ENCODE measurements at places on chromosomes 2 and 18. TPM values are rescaled to one million over a fixed set of nuclear protein-coding genes. Genes with fewer than 3 reads are reported as not detected.

The LCT gene
- total RNA-seq, result 3.2 TPM

The CCDC148 gene
- total RNA-seq, result 1.6 TPM

The RAD51AP2 gene
- 0.24 TPM for total RNA-seq

GRCh38 chr18:34159691-34160185 lies 65.0 kb downstream of the NOL4 start:
- no peaks in the 10 kb centered on the region for H3K4me1 ChIP-seq
- H3K27me3 ChIP-seq, result peaks cover 45% of the 10 kb centered on the region
- no peaks in the 10 kb centered on the region for H3K36me3 ChIP-seq
- DNase-seq, result no peak

DNA sequence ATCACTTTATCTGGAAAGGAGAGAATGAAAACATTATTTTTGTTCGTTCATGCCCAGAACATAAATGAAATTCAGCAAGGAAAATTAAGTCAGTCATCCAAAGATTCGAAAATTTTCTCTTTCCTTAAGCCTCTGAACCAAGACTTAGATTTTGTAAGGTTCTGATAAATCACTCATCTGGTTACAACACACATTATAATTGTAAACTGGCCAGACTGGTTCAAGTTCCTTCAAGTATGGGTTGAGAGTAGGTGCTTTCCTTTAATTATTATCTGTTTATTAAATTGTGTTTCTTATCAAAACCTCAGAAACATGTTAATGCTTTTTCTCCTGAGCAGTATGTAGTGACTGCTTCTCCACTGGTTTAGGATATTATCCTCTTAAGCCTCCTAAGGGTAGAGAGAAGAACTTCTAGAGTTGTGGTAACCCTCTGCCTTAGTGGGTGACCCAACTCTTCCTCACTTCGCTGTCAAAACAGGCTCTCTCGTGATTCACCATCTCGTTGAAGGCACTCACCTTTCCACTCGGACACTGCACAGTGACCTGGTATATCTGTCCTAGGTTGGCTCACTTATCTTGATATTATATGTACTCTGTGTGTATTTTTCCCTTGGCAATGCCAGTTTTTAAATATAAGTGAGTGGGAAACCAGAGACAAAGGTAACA lies 325.9 kb downstream of the PAX3 start:
- H3K4me3 ChIP-seq, result no peak overlapping the region
- H3K27me3 ChIP-seq, result no peaks in the 10 kb centered on the region
- no peaks in the 10 kb centered on the region for H3K4me1 ChIP-seq
- H3K27ac ChIP-seq, result no peak overlapping the region
- H3K36me3 ChIP-seq, result no peaks in the 10 kb centered on the region
- DNase-seq, result no peak

- no peak overlapping the region for H3K4me3 ChIP-seq
- no peaks in the 10 kb centered on the region for H3K36me3 ChIP-seq
- no peaks in the 10 kb centered on the region for H3K4me1 ChIP-seq
- DNase-seq, result no peak
- H3K27me3 ChIP-seq, result no peaks in the 10 kb centered on the region
- no peak overlapping the region for H3K27ac ChIP-seq
These were observed 90.7 kb upstream of the TNP1 start for GRCh38 chr2:216950547-216950946.

- no peak overlapping the region for H3K27ac ChIP-seq
- no peak overlapping the region for H3K4me3 ChIP-seq
- H3K4me1 ChIP-seq, result no peaks in the 10 kb centered on the region
- H3K27me3 ChIP-seq, result no peaks in the 10 kb centered on the region
- no peak for DNase-seq
These were observed 831.7 kb upstream of the LRRTM1 start for GRCh38 chr2:81136296-81136695.

GRCh38 chr2:228374741-228375140 lies 193.3 kb upstream of the SPHKAP start:
- H3K36me3 ChIP-seq, result no peaks in the 10 kb centered on the region
- no peak for DNase-seq
- peaks cover 5% of the 10 kb centered on the region for H3K4me1 ChIP-seq

GRCh38 chr2:175792881-175793280 lies 209.2 kb downstream of the LNPK start:
- no peak overlapping the region for H3K4me3 ChIP-seq
- no peaks in the 10 kb centered on the region for H3K4me1 ChIP-seq
- no peaks in the 10 kb centered on the region for H3K36me3 ChIP-seq
- DNase-seq, result no peak
- no peak overlapping the region for H3K27ac ChIP-seq
